Thymus (tissue), 14 donors: ENCODE measurements at places on chromosomes 2 and 18.
A peak's percentile ranks its signal among the peaks of the same experiment; 100 is the strongest.

DNA sequence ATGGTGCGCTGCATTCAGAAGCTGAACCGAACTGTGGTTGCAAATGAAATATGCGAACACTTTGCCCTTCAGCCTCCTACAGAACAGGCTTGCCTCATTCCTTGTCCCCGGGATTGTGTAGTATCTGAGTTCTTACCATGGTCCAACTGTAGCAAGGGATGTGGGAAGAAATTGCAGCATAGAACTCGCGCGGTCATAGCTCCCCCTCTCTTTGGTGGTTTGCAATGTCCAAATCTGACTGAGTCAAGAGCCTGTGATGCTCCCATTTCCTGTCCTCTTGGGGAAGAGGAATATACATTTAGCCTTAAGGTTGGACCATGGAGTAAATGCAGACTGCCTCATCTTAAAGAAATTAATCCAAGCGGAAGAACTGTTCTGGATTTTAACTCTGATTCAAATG is 291.4 kb downstream of the THSD7B start:
- H3K27me3 ChIP-seq = no peaks in the 10 kb centered on the region
- H3K4me3 ChIP-seq = no peak overlapping the region
- no peaks in the 10 kb centered on the region for H3K36me3 ChIP-seq
- H3K27ac ChIP-seq = no peak overlapping the region
- no peaks in the 10 kb centered on the region for H3K4me1 ChIP-seq

DNA sequence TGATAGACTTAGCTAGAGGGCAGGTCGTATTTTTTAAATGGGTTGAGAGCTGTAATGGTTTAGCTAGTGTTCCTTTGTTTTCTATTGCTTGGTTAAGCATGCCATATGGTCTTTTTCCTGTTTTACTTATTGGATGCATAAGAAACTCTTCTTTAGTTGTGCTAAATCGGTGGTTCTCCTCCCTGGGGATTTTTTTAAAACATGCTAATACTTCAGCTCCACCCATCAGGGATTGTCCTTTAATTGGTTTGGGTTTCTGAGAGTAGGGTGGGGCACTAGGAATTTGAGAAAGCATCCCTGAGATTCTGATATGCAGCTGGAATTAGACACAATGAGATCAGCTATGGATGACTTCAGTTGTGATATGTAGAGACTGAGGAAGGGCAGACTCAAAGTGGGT is 497.2 kb downstream of the THSD7B start:
- no peak for DNase-seq
- no peaks in the 10 kb centered on the region for H3K27me3 ChIP-seq
- no peak overlapping the region for H3K27ac ChIP-seq

DNA sequence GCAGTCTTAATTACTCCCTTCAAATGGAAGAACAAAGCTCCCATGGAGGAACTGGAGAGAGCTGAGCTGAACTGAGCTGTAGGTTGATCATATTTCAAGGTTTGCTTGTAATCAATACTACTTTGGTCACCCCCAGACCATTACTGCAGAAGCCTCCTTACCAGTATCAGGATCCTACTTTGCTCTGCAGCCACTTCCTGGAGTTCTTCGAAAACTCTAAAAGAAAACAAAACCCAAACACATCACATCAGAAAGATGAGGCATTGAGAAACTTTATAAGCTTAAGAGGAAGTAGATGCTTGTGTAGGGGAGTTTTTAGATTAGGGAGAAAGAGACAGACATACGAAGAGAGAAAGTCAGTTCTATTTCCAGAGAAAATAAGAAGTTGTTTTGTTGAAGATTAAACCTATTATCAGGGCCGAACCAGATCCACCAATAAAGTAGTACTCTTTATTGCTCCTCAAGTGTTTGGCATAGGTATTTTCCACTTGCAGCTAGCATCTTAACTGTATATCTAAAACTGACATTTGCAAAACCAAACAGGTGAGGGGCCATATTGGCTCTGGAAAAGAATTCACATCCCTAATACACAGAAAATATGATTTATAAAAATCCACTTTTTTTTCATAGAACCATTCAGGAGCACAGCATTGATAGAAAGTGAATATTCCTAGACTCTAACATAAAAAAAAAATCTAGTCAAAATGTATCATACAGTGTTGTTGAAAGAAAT is 166.9 kb upstream of the KLF7 start:
- DNase-seq = no peak
- H3K36me3 ChIP-seq = no peaks in the 10 kb centered on the region
- peaks cover 9% of the 10 kb centered on the region for H3K4me1 ChIP-seq
- H3K4me3 ChIP-seq = no peak overlapping the region

DNA sequence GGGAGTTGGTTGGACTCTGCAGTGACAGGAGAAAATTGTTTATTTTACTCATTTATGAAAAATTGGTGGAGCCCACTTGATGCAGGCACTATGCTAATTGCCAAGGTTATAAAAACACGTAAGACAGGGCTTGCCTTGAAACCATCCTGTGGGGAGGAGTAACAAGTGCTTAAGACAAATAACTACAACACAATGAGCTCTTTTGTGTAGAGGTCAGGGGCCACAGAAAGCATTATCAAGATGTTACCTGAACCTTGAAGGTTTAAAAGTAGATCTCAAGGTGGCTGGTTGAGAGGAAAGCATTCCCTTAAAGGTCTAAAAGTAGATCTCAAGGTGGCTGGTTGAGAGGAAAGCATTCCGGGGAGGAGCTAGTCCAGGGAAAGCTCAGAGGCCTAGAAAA is 381.8 kb upstream of the POU3F3 start:
- no peaks in the 10 kb centered on the region for H3K36me3 ChIP-seq
- DNase-seq = no peak
- H3K4me3 ChIP-seq = no peak overlapping the region
- H3K4me1 ChIP-seq = no peaks in the 10 kb centered on the region

- H3K27ac ChIP-seq = no peak overlapping the region
- peaks cover 7% of the 10 kb centered on the region for H3K4me1 ChIP-seq
- no peaks in the 10 kb centered on the region for H3K27me3 ChIP-seq
- H3K4me3 ChIP-seq = no peak overlapping the region
- no peak for DNase-seq
- no peaks in the 10 kb centered on the region for H3K36me3 ChIP-seq
These were observed 216.7 kb downstream of the TGIF1 start for GRCh38 chr18:3666526-3667254.

GRCh38 chr2:238728330-238729260 is 119.3 kb upstream of the TWIST2 start:
- H3K27ac ChIP-seq = no peak overlapping the region
- H3K27me3 ChIP-seq = no peaks in the 10 kb centered on the region
- no peaks in the 10 kb centered on the region for H3K4me1 ChIP-seq
- H3K36me3 ChIP-seq = no peaks in the 10 kb centered on the region

- H3K36me3 ChIP-seq = no peaks in the 10 kb centered on the region
- no peaks in the 10 kb centered on the region for H3K4me1 ChIP-seq
- H3K4me3 ChIP-seq = no peak overlapping the region
- DNase-seq = no peak
- H3K27me3 ChIP-seq = no peaks in the 10 kb centered on the region
- no peak overlapping the region for H3K27ac ChIP-seq
These were observed 13.3 kb upstream of the CDH7 start for GRCh38 chr18:65737471-65737955.

DNA sequence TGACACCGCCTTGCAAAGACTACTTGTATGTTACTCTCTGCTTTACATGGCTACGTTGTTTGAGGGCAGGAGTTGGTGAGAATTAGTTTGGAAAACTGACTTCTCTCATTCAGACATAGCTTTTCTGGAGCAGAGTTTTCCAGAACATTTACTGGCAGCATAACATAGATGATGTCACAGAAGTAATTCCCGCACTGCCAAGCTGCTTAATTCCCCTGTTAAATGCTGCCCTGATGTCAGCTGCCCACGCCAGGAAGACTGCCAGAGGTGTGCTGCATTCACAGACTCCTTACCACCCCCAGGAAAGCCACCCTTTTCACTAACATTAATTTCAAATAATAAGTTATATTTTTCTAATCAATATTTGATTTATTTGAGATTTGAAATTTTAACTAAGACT is 24.7 kb upstream of the PTPN2 start:
- no peak for DNase-seq
- no peaks in the 10 kb centered on the region for H3K4me1 ChIP-seq
- H3K27me3 ChIP-seq = no peaks in the 10 kb centered on the region
- H3K27ac ChIP-seq = no peak overlapping the region
- no peaks in the 10 kb centered on the region for H3K36me3 ChIP-seq

- H3K4me1 ChIP-seq = no peaks in the 10 kb centered on the region
- no peaks in the 10 kb centered on the region for H3K36me3 ChIP-seq
- H3K27me3 ChIP-seq = no peaks in the 10 kb centered on the region
- DNase-seq = no peak
These were observed 282.2 kb downstream of the EXOC6B start for GRCh38 chr2:72543497-72544216.

DNA sequence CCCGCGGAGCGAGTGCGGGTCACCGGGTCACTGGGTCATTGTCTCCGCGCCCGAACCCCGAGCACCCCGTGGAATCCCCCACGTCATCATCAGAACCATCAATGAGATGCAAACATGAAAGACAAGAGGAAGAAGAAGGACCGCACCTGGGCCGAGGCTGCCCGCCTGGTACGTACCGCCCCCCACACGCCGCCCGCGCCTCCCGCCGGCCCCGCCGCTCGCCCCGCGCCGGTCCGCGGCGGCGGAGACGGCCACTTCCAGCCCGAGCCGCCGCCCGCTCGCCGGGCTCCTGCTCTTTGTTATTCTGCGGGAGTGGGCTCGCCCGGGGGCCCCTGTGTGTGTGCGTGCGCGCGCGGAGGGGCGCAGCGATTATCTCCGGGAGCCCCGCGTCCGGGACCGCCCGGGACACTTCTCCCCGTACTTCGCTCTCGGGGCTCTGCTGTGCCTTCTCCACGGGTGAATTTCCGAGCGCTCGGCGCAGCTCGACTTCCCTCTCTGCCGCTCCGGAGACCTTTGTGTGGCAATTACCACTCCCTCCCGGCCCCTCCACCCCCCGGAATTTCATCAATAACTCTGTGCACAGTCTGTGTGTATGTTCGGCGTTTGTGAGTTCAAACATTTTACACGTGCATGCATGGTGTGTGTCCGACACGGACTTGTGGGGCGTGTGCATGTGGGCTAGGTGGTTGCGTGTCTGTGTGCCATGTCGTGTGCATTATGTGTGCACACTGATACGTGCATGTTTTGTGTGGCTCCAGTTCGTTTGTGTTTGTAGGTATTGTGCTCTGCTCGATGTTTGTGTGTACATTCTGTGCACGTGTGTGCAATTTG is 714 bp downstream of the ASXL3 start:
- H3K36me3 ChIP-seq = no peaks in the 10 kb centered on the region
- peak overlapping the region; percentile 39 for H3K4me3 ChIP-seq
- no peak for DNase-seq
- no peaks in the 10 kb centered on the region for H3K4me1 ChIP-seq

GRCh38 chr2:27638709-27639108 is 9.9 kb downstream of the GPN1 start:
- no peak for DNase-seq
- no peaks in the 10 kb centered on the region for H3K27me3 ChIP-seq
- no peak overlapping the region for H3K27ac ChIP-seq
- no peaks in the 10 kb centered on the region for H3K4me1 ChIP-seq
- peaks cover 73% of the 10 kb centered on the region for H3K36me3 ChIP-seq

DNA sequence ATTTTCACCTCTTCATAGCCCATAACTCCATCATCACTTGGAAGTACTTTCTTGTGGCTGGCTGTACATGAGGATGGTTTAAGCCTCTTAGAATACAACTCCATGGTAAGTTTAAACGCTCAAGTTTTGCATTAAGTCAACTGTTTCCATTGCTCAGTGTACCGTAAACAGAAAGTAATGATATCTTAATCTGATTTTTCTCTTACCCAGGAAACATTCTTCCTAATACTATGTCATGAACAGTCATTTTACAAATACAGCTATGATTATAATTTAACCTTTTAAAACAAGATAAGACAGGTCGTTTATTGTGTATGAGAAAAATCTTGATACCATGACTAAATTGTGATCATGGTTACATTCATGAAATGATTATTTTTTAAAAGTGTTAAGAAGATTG is 11.6 kb upstream of the DYNC2LI1 start:
- H3K4me1 ChIP-seq = no peaks in the 10 kb centered on the region
- H3K27me3 ChIP-seq = no peaks in the 10 kb centered on the region
- no peak for DNase-seq

DNA sequence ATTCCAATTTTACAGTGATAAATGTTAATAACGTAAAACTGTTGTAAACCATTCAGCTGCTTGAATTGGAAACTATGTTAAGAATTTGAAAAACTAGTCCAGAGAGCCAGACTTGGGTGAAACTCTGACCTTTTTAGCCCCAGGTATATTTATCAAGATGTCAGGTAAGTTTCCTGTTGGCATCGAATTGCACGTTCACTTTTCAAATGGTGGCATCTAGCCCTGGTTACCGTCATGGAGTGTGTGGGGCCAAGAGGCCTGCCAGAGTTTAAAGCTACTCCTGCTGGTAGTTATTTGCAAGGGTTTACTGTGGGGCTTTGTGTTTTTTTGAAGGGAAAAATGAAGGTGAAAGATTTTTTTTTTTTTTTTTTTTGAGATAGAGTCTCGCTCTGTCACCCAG is 109.9 kb downstream of the WDSUB1 start:
- H3K4me1 ChIP-seq = peaks cover 4% of the 10 kb centered on the region
- H3K36me3 ChIP-seq = peaks cover 15% of the 10 kb centered on the region
- no peaks in the 10 kb centered on the region for H3K27me3 ChIP-seq
- H3K4me3 ChIP-seq = no peak overlapping the region
- H3K27ac ChIP-seq = no peak overlapping the region

DNA sequence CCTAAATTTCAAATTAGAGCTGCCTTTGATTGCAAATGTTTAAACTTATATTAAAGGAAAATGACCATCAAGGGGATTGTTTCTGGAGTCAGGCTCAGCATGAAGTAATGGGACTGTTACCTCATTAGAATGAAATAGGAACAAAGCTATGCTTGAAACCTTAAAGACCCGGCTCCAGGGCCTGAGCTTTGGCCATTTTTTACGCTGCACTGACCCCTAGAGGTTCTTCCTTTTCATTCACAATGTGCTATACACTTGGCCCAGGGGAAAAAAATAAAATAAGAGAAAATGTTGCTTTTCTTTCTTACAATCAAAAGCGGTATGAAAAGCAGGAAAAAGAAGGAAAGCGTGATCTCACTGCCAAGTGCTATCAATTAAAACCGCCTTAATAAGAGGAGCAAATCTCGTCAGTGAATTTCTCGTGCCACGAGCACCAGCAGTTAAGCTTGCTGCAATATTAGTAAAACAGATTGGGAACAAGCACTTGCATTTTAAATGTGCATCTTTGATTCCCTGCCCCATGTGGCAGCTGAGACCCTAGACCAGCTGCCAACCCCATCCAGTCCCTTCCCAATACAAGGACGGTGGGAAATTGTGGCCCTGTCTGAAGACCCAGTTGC is 96.6 kb downstream of the MBD2 start:
- H3K4me1 ChIP-seq = no peaks in the 10 kb centered on the region
- no peaks in the 10 kb centered on the region for H3K36me3 ChIP-seq
- H3K27ac ChIP-seq = no peak overlapping the region
- no peak for DNase-seq
- H3K4me3 ChIP-seq = no peak overlapping the region
